GM23338 (cell line): ENCODE measurements at places on chromosomes 1 and 21. TPM values are rescaled to one million over a fixed set of nuclear protein-coding genes. Genes with fewer than 3 reads are reported as not detected.

Gene PPM1J
- polyA plus RNA-seq = 17.9 and 19.0 TPM in 2 replicates

Gene CAMK2N1
- 2.9 and 4.6 TPM in 2 replicates for polyA plus RNA-seq

Gene OPRD1
- polyA plus RNA-seq = 0.55 and 1.3 TPM in 2 replicates

Gene KRTAP21-2
- polyA plus RNA-seq = not detected in 2 replicates

Gene CD48
- polyA plus RNA-seq = 0.34 and 0.43 TPM in 2 replicates
